ENCODE measurements at places on chromosomes 12 and 14.

DNA sequence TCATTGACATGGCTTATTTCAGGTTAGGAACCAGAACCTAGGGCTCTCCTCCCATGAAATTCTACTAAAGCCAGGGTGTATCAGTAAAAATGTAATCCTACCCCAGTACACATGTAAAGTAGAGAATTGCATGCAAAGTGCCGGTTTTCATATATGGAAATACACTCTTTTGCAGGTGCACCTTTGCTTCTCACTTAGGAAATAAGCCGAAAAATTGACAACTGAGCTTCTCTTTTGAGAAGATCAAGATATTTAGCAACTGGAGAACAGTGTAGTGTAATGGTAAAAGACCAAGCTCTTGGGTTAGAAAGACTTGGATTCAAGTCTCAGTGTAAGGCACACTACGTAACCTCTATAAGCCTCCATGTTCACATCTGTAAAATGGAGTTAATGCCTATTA lies 82.4 kb downstream of the SLC38A6 start:
- DNase-seq = no peak

DNA sequence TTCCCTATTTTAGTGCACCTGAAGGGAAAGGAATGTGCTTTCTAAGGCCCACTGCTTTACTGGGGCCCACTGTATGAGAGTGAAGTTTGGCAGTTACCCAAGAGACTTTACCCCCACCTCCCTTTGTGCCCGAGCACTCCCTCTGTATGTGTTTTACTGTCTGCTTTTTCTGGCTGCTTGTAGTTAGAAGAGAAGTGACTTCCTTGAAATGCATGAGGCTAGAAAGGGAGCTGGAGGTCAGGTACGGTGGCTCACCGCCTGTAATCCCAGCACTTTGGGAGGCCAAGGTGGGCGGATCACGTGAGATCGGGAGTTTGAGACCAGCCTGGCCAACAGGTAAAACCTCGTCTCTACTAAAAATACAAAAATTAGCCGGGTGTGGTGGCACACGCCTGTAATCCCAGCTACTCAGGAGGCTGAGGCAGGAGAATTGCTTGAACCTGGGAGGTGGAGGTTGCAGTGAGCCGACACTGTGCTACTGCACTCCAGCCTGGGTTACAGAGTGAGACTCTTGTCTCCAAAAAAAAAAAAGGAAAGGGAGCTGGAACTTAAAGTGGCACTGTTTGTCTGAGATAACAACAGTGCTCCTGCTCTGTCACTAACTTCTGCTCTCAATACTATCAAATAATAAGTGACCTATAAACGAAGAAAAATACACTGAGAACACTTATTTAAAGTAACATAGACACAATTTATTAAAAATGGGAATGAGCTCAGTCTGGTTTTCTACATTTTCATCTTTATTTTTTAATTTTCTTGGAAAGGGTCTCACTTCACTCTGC lies 5.8 kb downstream of the TRIP11 start:
- no peak for DNase-seq

GRCh38 chr14:69887740-69888657 lies 8.8 kb downstream of the SMOC1 start:
- no peak for DNase-seq

DNA sequence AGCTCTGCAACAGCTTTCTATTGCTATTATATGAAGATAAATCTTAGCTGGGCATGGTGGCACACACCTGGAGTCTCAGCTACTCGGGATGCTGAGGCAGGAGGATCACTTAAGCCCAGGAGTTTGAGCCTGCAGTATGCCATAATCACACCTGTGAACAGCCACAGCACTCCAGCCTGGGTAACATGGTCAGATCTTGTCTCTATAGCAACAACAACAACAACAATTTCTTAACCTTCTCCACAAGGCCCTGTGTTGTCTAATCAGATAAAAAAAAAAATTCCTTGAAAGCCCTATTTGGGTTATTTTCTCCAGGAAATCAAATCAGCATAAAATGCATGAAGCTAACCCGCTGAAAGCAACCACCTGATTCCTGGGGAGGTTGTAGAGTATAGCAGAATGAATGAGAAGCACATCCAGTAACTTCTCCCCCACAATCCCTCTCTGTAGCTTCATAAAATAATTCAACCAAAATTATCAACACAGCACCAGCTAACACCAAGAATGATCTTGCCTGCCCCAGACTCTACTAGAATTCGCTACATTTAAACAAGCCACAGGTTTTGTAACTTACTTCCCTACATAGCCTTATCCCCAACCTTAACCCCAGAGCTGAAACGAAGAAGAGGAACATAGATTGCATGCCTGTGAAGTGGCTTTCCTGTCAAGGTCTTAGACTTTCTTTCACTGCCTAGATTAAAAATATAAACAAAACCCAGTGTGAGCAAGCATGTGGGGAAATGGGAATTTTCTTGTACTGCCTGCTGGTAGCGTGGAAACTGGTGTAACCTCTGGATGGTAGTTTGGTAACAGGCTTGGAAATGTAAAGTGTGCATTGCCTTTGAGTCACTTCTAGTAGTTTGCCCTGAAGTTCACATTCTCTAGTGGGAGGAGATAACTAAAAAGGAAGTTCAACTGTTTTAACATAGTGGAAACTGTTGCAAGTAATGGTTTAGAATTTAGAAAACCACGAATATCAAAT lies 6.0 kb upstream of the STK38L start:
- DNase-seq = no peak

DNA sequence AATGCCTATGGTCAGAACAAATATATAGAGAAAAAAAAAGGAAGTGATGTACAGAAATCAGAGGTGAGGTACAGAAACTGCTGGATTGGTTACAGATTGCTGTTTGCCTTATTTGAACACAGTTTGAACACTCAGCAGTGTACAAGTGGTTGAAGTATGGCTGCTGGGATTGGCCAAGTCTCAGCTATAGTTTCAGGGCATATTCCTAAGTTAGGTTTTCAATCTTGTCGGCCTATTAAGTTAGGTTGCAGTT lies 146.4 kb downstream of the LLPH start:
- DNase-seq = no peak

DNA sequence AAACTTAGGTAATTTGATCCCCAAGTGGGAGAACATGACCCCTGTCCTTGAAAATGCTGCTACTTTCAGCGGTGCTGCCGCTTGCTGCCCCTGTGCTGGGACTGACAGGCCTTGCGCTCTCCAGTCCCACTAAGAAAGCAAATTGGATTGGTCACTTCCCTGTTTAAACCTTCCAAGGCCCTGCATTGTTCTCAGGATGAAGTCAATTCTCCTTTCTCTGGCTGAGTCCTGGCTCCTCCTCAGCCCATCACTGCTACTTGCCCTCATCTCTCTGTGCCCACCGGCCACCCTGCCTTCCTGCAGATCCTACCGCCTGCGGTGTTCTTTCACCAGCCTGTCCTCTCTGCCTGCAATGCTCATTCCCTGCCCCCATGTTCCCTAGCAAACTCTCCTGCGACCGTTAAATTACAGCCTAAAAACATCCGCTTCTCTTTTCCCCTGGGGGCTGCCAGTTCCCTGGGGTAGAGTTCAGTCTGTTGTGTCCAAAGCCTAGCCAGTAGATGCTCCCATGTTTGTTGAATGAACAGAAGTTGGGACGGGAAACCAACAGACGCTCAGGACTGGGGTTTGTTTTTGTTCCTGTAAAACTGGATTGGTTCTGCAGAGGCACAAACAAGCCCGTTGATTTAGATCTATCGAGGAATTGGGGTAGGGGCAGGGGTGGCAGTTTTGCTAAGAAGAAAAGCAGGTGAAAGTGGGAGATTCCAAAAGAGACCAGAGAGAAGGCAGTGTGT lies 127.3 kb upstream of the HIF1A start:
- DNase-seq = no peak

- no peak for DNase-seq
Measured at GRCh38 chr12:45051572-45052125, 750 bp upstream of the DBX2 start.

DNA sequence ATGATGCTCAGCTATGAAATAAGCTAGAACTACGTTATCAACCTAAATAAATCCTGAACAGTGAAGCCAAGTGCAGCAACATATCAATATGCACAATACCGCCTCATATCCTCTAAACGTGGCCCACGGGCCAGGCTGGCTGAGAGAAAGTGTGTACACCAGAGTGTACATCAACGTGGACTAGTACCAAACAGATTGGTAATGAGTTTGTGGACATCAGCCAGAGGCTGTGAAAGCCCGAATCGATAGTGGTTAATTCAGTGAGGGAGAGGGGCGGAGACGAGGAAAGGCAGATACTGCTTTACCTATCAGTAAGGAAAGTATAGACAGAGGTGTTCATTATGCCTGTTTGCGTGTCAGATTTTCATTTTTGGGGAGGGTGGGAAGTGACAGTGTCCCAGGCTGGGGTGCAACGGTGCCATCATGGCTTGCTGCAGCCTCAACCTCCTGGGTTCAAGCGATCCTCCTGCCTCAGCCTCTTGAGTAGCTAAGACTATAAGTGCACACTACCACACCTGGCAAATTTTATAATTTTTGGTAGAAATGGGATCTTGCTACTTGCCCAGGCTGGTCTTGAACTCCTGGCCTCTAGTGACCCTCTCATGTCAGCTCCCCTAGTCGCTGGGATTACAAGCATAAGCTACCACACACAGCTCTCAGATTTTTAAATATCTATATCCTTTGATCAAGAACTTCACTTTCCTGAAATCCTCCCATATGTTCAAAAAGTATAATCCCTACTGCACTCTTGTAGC lies 50.1 kb downstream of the ANAPC7 start:
- DNase-seq = no peak

GRCh38 chr12:45681465-45681864 lies 48.0 kb upstream of the ARID2 start:
- DNase-seq = no peak

- DNase-seq = no peak
Measured at GRCh38 chr12:65900912-65901672, 76.8 kb downstream of the HMGA2 start.

- DNase-seq = no peak
Measured at GRCh38 chr14:59481871-59482540, 2.2 kb downstream of the L3HYPDH start.

- no peak for DNase-seq
Measured at GRCh38 chr12:11725686-11726085, 76.2 kb downstream of the ETV6 start.

DNA sequence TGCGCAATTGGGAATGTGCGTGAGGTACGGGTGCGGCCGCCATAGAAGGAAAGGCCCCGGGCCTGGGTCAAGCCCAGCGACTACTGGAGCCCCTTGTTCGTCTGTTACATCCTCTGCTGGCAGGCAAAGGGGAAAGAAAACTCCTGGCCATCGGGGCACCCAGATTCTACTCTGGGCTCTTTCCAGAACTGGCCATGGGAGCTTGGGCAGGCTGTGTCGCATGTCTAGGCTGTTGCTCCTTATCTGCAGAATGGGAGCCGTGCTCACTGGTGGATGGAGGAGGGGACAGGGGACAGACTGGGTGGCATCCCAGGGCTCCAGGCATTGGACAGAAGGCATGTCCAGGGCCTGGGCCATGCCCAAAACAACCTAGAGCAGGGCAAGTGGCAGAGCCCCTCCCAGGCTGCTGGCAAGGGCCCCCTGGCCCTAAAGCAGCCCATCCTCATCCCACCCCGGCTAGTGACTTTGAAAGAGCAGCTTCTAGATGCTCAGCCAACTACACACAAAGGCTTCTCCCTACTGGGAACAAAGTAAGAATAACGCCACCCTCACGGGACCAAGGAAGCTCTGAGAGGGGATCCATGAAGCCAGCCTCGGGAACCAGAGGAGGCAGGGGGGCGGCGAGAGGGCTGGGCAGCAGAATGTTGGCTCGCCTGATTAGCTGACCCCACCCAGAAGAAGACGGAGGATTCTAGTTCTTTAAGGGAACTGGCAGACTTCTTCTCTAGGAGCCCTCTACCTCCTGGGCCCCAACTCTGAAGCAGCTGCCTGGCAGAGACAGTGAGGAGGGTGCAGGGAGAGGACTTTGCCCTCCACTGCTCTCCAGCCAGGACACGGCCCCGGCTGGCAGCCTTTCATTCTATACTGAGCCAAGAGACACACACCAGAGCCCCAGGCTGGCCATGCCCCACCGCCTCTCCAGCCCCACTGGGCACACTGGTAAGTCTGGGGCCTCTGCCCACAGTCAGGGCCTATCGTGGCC lies 96.8 kb downstream of the SINHCAF start:
- DNase-seq = no peak

GRCh38 chr14:100815478-100816285 lies 10.2 kb upstream of the MEG3 start:
- no peak for DNase-seq

DNA sequence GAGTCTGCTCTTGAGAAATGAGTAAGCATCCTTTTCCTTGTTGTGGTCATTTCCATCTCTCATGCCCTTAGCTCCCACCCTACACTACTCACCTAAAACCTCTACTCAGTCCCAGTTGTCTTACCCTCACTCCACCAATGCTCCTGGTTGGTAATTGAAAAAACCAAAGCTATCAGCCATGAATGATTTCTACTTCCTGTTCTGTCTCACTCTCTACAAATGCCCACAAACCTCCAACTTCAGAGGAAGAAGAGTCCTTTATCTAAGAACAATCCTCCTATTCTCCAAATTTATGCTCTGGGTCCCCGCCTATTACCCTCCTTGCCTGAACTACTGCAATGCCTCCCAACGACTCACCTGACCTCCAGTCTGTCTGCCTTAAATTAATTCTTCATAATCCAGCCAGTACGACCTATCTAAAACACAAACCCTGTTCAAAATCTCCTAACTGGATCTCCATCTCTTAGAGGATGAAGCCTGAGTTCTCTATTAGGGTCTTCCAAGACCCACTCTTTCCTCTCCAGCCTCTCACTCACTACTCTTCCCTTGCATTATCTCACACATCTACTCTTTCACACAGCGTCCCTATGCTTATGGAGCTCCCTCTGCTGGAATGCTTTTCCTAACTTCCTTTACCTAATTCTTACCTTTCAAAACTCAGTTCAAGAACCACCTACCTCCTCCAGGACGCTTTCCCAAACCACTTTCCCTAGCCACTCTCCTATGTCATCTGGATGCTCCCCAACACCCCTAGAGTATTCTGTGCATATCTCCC lies 2.2 kb downstream of the DHRS1 start:
- DNase-seq = no peak

DNA sequence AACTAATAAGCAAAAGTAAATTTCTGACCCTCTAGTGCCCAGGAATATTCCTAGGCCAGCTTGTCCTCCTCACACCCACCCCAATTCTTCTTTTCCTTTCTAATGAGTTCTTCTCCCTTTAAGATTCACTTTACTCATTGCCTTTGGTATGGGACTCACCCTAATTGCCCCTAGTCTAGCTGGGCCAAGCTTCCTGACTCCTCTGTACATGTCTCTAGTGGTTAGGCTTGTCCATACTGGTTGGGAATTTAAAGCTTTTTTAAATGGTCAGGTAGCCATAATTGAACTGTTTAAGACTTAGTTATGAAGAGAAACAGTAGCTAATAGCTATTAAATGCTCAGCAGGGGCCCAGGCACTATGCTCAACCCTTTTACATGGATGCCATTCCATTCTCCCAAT lies 248.2 kb downstream of the C12orf42 start:
- no peak for DNase-seq
